ENCODE measurements at places on chromosomes 12 and 14.

DNA sequence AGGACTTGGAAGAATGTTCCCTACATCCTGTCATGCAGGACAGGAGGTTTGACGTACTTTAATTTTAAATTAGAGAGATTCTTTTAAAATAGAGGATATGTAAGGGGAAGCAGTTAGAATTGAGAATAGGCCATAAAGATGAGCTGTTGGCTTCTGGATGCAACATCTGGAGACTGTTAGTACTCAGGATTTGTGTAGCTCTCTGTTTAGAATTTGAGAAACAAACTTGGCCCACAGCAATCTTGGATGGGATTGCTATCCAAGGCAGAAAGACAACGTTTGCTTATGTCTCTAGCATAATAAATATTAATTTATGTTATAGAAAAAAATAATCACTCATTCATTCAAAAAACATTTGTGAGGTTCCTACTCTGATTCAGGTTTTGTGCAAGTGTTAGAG is 398.4 kb upstream of the NOVA1 start:
- DNase-seq, result no peak

DNA sequence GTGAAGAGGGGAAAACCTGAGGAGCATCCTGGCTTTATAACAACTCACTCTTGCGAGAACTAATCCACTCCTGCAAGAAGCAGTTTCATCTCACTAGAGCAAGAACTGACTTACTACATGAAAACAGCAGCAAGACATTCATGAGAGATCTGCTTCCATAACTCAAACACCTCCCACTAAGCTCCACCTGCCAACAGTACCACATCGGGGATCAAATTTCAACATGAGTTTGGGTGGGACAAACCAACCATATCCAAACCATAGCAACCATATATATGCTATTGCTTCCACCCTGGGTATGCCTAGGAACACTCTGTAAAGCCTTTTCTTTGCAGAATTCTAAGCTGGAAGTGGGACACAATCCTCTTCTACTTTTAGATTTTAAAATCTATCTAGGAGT is 13.9 kb upstream of the AVPR1A start:
- no peak for DNase-seq

- no peak for DNase-seq
Measured at GRCh38 chr12:20213723-20214625, 154.4 kb upstream of the PDE3A start.

DNA sequence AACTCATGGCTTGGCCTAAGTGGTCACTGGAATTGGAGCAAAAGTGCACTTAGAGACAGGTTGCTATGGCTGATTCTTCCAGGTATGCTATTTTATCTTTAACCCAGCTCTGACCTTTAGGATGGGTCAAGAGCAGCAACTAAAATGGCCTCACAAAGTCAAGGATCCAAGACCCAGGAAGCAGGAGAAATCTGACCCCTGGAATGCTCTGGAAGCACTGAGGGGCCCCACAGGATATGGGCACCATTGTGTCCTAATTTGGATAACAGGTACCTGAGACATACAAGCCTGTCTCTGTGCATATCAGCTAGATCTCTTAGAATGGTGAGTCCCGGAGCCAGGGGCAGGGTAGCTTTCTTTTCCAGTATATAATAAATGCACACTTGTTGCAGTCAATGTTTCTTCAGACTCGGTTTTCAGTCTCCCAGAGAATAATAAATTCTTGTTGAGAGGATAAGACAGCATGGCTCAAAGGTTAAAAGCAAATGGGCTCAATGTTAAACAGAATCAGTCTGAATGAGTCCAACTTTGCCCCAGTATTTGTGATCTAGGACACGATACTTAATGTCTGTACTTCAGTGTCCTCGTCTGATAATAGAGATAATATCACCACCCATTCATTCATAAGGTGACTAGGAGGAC is 29.3 kb upstream of the TMCC3 start:
- no peak for DNase-seq

- DNase-seq, result no peak
Measured at GRCh38 chr12:104763168-104763805, 194.8 kb downstream of the SLC41A2 start.

GRCh38 chr14:71590131-71590530 is 342.1 kb upstream of the RGS6 start:
- no peak for DNase-seq

GRCh38 chr12:124504273-124505000 is 63.0 kb downstream of the NCOR2 start:
- DNase-seq, result no peak

DNA sequence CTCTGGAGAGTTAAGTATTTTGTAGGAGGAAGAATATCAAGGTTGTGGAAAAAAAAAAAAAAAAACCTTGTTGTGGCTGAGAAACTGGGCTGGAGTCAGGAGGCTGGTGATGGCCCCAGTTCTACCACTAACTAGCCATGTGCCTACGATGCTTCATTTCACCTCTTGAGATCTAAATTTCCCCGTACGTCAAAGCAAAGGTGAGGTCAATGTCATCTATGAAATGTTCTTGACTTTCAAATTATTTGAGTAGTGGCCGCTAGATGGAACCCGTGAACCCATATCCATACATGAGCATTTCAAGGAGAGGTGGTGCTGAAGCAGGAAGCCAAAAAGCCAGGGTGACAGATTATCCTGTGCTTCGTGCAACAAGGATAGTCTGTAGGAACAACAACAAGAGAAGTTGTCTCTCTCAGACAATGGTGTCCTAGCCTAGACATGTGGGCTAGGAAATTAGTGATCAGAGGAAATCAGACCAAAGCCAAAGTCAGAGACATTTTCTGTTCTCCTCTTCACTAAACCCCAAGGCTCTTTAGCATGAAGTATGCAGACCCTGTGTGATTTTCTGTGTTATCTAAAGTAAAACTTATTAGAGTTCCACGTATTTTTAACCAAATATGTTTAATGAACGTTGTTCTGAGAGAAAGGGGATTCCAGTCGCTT is 95.5 kb upstream of the ETV6 start:
- DNase-seq, result peak; percentile 13

DNA sequence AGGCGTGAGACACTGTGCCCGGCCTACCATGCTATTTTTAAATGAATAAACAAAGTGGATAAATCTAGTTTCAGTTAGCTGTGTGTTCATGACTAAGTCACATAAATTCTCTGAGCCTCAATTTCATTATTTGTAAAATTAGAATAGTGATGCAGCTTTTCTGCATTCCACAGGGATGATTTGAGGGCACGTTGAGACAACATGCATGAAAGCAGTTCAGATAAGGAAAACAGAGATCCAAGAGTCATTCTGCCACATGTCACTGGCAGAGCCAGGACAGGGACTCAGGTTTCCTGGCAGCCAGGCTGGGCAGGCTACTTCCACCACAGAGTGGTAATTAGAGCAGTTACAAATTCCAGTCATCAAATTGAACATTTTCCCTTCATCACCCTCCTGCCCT is 2.9 kb upstream of the PPP4R4 start:
- DNase-seq, result no peak

- DNase-seq, result no peak
Measured at GRCh38 chr14:92619671-92620456, 106.3 kb downstream of the RIN3 start.

GRCh38 chr14:64715628-64716412 is 11.6 kb downstream of the PLEKHG3 start:
- DNase-seq, result no peak

GRCh38 chr12:25694072-25694471 is 141.0 kb upstream of the LMNTD1 start:
- no peak for DNase-seq

GRCh38 chr12:67452119-67452805 is 183.1 kb downstream of the CAND1 start:
- no peak for DNase-seq

DNA sequence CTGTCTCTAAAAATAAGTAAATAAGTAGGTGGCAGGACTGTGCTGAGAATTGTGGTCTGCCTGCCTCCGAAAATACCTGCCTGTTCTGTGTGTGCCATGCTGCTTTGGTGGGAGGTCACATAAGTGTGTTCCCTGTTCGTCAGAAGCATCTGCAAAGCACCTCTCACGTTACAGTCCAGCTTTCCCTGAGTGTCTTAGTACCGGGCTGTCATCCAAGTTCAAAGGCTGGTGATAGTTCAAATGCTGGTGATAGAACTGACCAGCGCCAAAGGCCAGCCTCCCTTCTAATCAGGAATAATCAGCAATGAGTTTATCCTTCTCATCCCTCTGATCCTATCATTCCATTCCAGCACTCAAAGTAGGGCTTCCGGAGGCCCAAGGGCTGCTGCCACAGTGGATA is 5.6 kb downstream of the CABP1 start:
- DNase-seq, result no peak

GRCh38 chr12:19988948-19989347 is 379.4 kb upstream of the PDE3A start:
- DNase-seq, result no peak

GRCh38 chr12:80553316-80553715 is 109.3 kb downstream of the PTPRQ start:
- no peak for DNase-seq

DNA sequence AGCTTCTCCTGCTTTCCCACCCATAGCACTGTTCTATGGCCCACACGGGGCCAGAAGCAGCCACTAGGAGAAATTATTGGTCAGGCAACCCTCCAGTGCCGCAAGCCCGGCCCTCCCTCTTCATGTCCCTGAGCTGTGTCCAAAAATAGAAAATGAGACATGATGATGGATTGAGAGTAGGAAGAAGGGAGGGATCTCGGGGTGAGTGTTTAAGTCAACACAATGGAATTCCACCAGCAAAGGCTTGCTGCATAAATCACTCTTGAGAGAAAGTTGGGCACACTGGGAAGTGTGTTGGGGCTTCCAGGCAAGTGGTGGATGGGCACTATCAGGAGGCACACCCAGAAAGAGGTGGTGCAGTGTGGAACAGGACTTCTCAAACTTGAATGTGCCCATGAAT is 94.2 kb downstream of the LLPH start:
- DNase-seq, result peak; percentile 24

- no peak for DNase-seq
Measured at GRCh38 chr14:23551266-23552028, at the start of gene ZFHX2. TSS of gene ZFHX2 (minus strand) at chr14:23551765. CDS start at chr14:23535325, 16,440 bp downstream.

DNA sequence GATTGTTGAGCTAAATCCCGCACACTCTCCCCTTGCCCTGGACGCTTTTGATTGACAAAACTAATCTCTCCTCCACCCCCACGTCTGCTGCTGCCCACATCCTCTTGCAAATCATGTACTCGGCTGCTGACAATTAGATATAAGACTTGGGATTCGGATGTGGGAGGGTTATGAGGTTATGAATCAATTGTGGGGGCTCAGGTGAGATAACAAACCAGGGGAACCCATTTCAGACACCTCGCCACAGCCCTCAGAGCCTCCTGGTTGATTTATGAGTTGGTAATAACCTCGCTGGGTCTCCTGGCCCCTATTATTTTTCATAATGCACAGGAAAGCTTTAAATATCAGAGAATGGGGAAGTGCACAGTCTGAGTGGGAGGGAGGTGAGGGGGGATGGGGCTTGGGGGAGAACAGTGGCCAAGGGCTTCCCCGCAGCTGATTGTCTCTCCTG is 449.9 kb downstream of the DPF3 start:
- no peak for DNase-seq

DNA sequence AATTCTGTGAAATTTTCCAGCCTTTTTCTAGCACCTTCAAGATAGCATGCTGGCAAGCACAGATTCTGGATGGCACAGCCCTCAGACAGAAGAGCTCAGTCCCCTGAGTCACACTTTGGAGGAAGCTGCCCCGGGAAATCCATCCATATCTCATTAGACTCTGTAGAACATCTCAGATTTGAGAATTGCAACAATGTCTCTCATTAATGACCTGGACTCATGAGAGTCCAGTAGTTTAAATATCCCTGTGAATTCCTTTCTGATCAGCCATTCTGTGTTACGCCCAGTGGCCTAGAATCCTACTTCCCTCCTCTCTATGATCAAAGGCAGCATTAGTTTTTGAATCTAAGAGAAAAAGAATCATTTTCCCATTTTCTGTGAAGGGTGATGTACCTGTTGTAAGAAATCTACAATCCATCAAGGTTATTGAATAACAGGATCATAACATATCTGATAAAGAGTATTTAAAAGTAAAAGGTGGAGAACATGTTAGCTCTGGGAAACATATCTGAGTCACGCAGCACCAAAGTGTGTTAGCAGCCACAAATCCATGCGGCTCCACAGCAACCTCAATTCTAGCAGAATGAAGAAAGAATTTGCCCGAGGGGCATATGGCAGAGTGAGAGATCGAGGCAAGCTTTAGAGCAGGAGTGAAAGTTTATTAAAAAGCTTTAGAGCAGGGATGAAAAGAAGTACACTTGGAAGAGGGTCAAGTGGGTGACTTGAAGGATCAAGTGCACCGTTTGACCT is 855.6 kb upstream of the TMEM132C start:
- no peak for DNase-seq

DNA sequence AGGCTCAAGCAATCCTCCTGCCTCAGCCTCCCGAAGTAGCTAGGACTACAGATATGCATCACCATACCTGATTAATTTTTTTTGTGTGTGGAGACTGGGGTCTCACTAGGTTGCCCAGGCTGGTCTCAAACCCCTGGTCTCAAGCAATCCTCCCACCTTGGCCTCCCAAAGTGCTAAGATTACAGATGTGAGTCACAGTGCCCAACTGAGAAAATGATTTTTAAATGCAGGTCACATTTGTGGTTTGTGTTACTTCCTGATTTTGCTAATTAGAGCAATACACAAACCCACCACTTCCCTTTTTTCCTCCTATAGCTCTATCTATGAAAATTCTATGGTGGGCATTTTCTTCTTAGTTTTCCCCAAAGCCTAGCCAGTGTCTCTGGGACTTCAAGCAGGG is 45.5 kb upstream of the TMEM263 start:
- DNase-seq, result no peak

DNA sequence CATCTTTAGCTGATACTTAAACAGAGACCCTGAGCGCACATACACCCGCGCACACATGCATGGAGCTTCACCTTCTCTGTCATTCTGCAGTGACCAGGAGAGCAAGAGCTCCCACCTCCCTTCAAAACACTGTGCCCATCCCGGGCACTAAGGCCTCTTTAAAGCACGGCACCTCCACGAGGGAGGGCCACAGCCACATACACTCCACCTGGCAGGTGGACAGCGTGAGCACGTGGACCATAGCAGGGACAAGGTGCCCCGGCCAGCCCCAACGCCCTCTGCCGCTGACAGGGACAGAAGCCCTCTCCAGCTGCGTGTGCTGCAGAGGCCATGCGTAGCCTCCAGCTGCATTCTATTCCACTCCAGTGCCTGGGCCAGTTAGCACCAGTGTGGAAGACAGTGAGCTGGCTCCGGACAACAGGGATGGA is 5.4 kb downstream of the GAPDH start:
- no peak for DNase-seq

DNA sequence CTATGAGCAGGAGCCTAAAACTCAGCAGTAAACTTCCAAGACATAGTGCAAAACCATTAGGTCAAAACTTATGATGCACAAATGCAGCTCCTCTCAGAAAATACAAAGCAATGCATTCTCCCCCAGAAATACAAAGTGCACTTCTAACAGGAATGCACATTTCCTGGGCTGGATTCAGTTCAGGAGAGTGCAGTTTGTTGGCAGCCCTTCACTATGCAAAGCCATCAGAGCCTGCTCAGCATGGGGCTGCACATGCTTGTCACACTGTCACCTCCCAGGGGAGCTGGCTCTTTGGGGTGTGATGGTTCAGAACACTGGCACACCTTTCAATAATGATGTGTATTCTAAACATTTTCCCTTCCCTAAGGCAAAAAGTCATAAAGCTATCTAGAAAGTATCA is 110.4 kb downstream of the KCNK10 start:
- DNase-seq, result no peak

Measured in Panc1 (cell line).